OCI-M1 (cell line): ENCODE measurements at places on chromosomes 4 and X.

GRCh38 chr4:31662951-31663350 is 942.8 kb downstream of the PCDH7 start:
- peak; percentile 7 for DNase-seq

DNA sequence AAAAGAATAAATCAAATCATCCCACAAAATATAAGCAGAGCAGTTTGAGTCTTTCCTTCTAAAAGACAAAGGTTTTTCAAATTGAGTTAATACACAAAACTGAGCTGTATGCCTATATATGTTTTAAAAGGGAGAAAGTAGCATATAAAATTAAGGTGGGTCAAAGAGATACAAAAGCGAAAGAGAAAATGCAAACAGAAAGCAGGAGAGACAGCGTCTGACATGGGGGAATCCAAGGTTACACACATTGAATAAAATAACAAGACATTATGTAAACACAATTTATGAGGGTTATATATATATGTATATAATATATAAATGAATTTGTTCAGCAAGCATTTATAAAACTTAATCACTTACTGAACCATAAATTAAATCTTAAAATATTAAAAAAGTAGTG is 276.1 kb upstream of the LCORL start:
- peak; percentile 22 for DNase-seq

GRCh38 chr4:8710416-8710815 is 117.9 kb downstream of the CPZ start:
- no peak for DNase-seq

- DNase-seq: no peak
Observed at GRCh38 chr4:93515208-93515607, 313.3 kb upstream of the ATOH1 start.

DNA sequence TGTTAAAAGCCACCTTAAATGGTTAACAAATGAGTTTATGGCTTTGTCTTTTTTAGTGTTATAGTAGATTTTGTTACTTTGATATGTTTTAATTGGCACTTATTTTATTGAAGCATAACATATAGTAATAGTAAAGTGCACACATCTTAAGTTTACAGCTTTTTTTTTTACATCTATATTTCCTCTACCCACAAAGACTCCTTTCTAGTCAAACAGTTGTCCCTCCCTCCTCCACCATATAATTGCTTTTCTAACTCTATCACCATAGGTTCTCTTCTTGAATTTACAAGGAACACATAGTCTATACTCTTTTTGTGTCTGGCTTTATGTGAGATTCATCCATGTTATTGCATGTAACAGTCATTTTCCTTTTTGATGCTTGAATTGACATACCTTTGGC is 71.5 kb downstream of the PDK3 start:
- no peak for DNase-seq

GRCh38 chrX:152830312-152831305 is at the start of the genes CETN2 and NSDHL:
Gene CETN2 (minus strand): TSS chrX:152830757. CDS start chrX:152830710, 47 bp downstream.
Gene NSDHL (plus strand): TSS chrX:152831063. CDS start chrX:152846325, 15,262 bp downstream.
- peak; percentile 96 for DNase-seq

DNA sequence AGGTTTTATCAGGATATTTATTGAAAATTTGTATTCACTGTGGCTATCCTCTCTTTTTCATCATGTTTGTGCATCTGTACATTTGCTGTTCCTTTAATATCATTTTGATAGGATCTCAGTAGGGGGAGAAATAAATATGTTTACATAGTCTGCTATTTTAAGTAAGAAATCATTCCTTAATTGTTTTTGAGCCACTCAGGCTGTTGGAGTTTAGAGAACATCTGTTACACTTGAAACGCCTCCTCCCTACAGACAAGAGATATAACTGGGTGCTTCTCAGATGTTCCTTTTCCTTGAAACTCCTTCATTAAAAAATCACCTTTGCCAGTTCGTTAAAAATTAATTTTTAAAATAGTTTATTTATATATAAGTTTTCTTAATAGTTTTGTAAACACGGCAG is 59.4 kb downstream of the QRFPR start:
- no peak for DNase-seq

DNA sequence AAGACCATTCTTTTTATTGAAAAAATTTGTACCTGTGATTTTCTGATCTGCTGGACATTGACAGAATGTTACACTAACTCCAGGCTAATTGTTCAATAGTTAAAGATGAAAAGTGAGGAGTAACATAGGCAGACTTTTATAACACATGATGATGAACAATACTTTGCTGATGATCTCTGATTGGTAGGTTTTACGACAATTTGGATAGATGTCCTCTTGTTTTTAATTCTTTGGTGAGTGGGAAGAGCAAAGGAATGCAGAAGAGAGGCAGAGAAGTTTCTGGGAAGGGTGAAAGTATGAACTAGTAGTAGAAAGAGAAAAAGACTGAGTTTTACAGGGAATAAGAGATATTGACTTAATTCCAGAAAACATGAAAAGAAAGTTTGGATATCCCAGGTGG is 267.3 kb upstream of the HAND2 start:
- no peak for DNase-seq

DNA sequence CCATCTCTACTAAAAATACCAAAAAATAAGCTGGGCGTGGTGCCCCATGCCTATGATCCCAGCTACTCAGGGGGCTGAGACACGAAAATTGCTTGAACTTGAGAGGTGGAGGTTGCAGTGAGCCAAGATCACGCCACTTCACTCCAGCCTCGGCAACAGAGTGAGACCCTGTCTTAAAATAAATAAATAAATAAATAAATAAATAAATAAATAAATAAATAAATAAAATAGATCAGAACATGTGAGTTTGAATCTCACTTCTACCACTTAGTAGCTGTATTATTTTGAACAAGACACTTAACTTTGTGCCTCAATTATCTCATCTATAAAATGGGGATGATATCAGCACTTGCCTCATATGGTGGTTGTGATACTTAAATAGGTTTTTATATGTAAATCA is 90.2 kb downstream of the C4orf51 start:
- DNase-seq: no peak

- no peak for DNase-seq
Observed at GRCh38 chrX:39418731-39419638, 617.7 kb downstream of the MID1IP1 start.

GRCh38 chrX:37989304-37989703 is 17.0 kb upstream of the SYTL5 start:
- DNase-seq: peak; percentile 6

DNA sequence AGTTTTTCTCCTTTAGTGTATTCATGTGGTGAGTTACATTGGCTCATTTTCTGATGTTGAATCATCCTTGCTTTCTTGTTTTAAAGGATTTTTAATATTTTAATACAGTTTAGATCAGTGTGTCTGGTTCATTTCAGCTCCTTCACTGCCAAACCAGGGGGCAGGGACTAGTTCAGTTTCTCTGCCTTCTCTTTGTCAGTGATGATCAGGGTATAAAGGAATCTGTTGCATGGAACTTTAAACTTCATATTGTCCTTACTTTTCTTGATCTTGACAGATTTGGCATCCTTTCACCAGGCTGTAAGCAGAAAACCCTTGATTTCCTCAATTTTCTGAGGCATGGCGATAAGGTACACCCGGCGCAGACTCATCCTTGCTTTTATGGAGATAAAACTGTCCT is 149.4 kb downstream of the KDR start:
- no peak for DNase-seq

GRCh38 chr4:132763465-132763864 is 385.6 kb upstream of the PCDH10 start:
- DNase-seq: no peak

DNA sequence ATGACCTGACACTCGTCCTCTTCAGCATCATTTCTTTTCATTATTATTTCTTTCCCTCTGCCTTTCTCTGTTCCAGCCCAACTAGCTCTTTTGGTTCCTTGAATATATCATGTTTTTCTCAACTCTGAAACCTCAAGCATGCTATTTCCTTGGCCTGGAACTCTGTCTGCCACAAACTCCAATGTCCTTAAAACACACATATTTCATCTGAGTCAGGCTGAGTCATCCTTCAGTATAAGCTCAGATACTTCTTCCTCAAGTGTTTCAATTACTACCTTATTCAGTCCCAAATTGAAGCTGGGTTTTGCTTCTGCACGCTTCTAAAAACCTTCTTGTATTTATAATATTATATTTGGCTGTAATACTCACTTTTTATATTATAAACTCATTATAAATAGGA is 424.2 kb downstream of the PDGFC start:
- peak; percentile 51 for DNase-seq

DNA sequence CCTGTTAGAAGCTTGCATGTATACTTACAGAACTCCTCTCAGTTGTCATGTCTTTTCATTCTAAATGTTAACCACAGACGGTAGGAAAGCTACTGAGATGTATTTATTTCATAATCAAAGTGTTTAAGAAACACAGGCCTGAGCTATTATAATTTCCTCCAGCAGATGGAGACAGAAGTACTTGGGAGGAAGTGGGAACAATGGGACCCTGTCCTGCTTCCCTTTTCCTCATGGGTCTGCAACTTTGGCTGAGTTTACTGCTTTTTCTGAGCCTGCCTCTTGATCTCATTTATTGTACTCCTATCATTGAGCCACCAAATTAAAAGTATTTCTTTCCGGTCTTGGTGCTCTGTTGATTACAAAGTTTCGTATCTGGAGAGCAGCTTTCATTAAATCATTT is 67.7 kb upstream of the SPANXN2 start:
- peak; percentile 75 for DNase-seq

DNA sequence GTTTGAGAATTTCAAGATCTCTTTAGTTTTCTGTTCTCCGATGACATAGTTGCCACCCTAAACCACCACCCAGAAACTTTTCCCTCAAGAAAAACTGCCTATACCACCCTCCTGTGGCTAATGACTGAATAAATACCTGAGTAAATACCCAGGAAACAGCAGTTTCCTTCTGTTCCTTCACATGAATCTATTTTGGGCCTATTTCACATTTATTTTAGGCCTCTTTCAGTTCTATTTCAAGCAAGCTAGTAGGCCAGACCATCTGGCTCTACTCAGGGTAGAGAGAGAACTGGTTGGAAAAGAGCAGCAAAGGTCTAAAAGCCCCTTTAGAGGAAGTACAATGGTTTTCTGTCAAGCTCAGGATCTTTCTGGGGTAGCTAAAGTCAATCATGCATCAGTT is 23.4 kb downstream of the ARHGEF9 start:
- DNase-seq: peak; percentile 4

- peak; percentile 80 for DNase-seq
Observed at GRCh38 chr4:122652379-122652778, 31.5 kb upstream of the IL21 start.

GRCh38 chr4:7970361-7970946 is 30.8 kb upstream of the AFAP1 start:
- DNase-seq: no peak

DNA sequence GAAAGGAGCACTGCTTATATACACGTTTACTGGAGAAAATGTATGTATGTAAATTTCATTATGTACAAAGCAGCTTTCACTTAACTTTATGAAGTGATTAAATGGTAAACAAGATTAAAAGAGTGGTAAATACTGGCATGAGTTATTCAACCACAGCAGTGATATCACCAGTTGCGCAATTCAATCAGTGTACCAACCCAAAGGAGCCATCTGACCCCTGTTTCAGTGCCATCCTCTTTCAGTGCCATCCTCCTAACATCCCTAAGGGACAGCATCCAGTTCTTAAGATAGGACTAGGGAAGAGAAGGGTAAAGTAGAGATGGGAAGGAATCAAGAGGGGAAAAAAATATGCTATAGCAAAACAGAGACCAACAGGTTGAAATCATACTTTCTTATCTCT is 16.2 kb downstream of the HPF1 start:
- no peak for DNase-seq

DNA sequence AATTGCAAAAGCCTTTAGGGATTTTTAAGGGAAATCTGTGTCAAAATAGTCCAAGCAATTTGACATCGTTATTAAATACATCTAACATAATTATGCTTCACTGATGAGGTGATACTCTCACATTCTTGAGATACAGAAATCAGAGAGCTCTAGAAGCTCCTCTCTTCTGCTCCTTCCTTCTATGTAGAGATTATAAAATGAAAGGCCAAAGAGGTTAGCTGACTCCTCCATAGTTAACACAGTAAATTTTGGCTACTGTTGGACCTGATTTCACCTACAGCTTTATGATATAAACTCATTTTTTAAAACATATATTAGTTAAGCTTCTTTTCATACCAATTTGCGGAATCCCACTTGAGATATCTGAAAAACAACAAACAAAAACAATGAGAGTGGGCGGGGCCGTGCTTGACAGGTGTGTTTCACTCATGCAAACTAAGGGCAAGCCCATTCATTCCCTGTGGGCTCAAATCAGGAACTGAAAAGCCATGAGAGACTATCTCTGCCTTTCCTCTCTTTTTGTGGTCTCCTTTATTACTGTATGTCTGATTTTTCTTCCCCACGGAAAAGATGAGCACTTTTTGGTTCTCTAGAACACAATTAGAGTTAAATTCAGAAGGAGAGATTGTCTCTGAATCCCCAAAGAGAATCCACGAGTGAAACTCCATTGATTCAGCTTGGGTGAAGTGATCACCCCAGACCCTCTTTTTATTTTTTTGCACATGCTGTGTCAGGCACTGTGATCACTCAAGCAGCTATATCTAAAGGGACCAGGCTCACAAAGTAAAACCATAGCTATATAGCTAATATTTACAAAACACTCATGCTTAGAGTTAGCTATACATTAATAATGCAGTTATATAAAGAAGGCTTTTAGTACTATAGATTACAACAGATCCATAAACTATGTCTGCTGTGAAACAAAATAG is 566.3 kb downstream of the IL15 start:
- no peak for DNase-seq

DNA sequence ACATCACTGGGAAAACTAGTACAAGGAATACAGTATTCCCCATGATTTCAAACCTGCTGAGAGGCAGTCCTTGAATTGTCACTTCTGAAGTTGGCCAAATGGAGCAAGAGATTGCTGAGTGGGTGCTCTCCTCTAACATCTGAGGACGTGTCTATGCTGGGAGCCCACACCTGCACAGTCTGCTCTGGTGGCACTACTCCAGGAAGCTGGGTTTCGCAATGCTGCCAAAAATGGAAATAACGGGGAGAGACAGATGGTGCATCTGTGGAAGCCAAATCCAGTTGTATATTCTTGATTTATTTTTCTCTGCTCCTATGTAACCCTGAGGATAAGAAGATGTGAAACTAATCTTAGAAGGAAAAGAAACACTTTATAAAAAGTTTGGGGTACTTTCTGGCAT is 240.1 kb upstream of the CTSO start:
- DNase-seq: no peak

DNA sequence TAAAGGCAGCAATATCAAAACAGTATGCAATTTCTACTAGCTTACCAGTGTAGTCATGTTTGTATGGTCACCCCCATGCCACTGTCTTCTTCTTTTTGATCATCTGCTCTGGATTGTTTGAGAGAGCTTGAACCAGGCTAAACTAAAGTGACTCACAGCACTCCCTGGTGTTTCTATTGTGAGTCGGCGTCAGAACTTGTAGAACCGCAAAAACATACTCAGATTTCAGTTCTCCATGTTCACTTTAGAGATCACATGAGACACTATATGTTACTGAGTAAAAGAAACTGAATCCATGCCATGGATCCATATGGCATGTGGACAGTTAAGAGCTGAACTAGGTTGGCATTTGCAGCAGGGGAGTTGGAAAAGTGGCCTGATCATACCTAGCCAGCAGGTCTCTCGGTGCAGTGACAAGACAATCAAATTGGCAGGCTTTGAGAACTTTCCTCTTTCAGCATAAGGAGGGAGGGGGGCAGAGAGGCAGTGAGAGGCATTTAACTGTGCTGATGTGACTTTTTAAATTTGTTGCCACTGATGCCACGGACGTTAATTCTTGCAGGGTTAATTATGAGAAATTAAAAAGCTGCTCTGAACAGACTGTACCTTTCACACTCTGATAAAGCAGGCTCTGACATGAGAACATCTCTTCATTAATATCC is 88.4 kb downstream of the AFF2 start:
- no peak for DNase-seq

GRCh38 chr4:47326025-47326424 is 137.5 kb downstream of the COMMD8 start:
- DNase-seq: peak; percentile 68

GRCh38 chr4:1152290-1152689 is 20.1 kb downstream of the SPON2 start:
- DNase-seq: no peak
